ENCODE measurements at places on chromosomes 2 and 18. TPM values are rescaled to one million over a fixed set of nuclear protein-coding genes. Genes with fewer than 3 reads are reported as not detected.

Gene PLB1
- total RNA-seq: not detected

Gene B3GNT7
- total RNA-seq: 52.9 TPM

Gene NETO1
- 15.9 TPM for total RNA-seq

Gene DOCK10
- 1.1 TPM for total RNA-seq

Gene CNGA3
- total RNA-seq: not detected

Gene FOXI3
- 1.7 TPM for total RNA-seq

Measured in H7 (cell line).